ENCODE measurements at places on chromosomes 7 and 10. TPM values are rescaled to one million over a fixed set of nuclear protein-coding genes. Genes with fewer than 3 reads are reported as not detected.

GRCh38 chr7:157558875-157559595 is 222.2 kb downstream of the DNAJB6 start:
- no peaks in the 10 kb centered on the region for H3K4me1 ChIP-seq
- no peaks in the 10 kb centered on the region for H3K36me3 ChIP-seq
- no peak for DNase-seq
- no peak overlapping the region for H3K27ac ChIP-seq

DNA sequence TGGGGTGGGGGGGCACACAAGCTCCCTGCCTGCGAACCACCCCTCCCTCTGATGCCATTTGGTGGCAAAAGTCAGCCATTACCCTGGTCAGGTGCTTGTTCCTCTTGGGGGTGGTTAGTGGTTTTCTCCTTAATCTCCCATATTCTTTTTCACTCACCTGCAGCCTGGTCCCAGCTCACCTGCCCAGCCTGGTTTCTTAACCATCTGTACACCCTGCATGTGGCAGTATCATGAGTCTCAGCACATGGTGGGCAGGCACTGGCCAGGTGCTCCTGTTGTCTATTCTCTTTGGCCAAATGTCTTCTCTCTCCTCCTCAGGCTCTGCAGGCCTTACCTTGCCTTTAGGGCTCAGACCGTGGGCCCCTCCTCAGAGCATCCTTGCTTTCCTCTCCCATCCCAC is 30.5 kb downstream of the OGDH start:
- H3K4me3 ChIP-seq = peak overlapping the region; percentile 78
- peaks cover 6% of the 10 kb centered on the region for H3K36me3 ChIP-seq
- DNase-seq = no peak
- H3K27me3 ChIP-seq = no peaks in the 10 kb centered on the region

DNA sequence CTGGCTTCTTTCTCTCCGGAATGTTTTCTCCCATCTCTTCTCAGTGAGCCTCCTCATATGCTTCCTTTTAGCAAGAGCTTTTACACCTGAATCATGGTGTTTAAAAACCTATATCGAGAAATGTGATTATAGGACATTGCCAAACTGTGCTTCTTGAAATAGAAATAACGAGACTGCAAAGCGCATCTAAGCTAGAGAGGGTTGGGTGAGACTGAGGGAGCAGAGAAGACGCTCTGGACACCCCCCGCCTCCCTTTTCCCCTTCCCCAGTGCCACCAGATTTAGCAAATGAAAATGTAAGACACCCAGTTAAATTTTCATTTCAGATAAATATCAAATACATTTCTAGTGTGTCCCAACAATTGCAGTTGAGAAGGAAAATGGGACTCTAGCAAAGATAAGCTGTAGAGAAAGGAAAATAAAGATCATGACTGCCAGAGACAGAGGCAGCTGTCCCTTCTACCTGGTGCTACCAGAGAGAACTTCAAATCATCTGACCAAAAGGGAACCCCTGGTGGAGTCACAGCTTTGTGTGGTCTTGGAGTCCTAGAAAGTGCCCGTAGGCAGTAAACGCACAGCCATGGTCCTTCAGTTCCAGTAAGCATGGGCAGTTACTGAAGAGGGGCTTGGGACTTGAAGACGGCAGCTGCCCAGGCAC is 14.6 kb downstream of the GSDME start:
- H3K4me3 ChIP-seq = no peak overlapping the region
- H3K27me3 ChIP-seq = peaks cover 36% of the 10 kb centered on the region
- no peak for DNase-seq

DNA sequence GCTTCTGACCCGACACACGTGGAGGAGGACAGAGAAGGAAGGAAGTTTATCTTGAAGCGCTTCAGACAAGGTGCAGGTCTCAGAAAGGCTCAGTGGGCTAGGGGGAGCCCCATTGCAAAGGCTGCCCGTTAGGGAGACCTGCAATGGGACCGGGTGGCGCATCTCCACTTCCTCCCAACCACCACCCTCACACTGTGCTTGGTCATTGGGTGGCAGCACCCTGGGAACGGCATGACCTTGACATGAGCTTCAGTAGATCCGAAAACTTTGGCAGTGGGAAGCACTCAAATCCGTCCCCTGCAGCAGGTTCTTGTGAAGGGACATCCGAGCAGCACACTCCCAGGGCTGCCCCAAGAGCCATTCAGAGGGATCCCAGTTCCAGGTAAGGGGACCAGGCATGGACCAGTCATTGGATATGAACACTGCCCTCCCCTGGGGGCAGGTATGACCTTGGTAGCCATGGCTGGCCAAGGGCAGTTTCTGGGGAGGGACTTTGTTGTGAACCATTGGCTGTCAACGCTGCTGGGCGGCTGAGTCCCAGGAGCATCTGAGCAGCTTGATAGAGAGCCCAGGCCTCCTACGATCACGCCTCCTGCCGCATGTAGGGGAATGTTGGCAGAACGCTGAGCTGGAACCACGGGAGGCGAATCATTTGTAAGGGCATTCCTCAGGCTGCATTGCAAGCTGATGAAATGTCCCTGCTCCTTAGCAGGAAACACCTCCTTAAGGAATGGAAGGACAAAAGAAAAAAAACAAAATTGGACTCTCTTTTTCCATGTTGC is 31.7 kb downstream of the GALNTL5 start:
- peaks cover 8% of the 10 kb centered on the region for H3K4me1 ChIP-seq
- peaks cover 57% of the 10 kb centered on the region for H3K27me3 ChIP-seq
- H3K36me3 ChIP-seq = peaks cover 3% of the 10 kb centered on the region
- DNase-seq = no peak
- no peak overlapping the region for H3K27ac ChIP-seq

GRCh38 chr10:21831986-21832820 is 171.3 kb downstream of the DNAJC1 start:
- H3K27ac ChIP-seq = no peak overlapping the region
- H3K4me1 ChIP-seq = no peaks in the 10 kb centered on the region
- H3K4me3 ChIP-seq = no peak overlapping the region
- DNase-seq = no peak

- no peaks in the 10 kb centered on the region for H3K4me1 ChIP-seq
- peaks cover 3% of the 10 kb centered on the region for H3K36me3 ChIP-seq
- no peak overlapping the region for H3K27ac ChIP-seq
- peaks cover 8% of the 10 kb centered on the region for H3K27me3 ChIP-seq
- no peak for DNase-seq
- no peak overlapping the region for H3K4me3 ChIP-seq
Observed at GRCh38 chr10:29828440-29828894, 193.7 kb upstream of the SVIL start.

DNA sequence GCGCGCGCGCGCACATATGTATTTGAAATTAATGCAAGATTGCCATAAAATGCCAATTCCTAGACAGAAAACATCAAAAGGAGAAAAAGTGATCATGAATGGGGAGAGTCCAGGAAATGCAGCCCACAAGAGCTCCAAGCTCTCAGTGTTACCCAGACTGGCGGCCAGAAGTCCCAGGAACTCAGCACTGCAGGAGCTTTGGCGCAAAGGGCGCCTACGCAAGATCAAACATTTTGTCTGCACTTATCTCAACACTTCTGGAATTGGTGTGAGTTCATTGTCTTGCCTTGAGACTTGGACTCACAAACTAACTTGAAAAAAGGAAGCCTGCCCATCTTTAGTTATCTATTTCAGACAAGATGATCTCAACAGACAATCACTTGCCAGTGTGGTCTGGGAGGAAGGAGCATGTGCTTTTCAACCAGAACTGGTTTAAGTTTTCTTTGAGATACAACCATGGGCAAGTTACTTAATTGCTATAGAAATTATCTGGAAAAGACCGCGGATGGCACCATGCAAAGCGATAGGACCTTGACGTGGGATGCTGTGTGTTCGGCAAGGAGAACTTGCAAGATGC is 77.2 kb downstream of the KIAA1549 start:
- peak overlapping the region; percentile 93 for H3K27ac ChIP-seq
- H3K27me3 ChIP-seq = peaks cover 51% of the 10 kb centered on the region
- H3K4me3 ChIP-seq = peak overlapping the region; percentile 92

DNA sequence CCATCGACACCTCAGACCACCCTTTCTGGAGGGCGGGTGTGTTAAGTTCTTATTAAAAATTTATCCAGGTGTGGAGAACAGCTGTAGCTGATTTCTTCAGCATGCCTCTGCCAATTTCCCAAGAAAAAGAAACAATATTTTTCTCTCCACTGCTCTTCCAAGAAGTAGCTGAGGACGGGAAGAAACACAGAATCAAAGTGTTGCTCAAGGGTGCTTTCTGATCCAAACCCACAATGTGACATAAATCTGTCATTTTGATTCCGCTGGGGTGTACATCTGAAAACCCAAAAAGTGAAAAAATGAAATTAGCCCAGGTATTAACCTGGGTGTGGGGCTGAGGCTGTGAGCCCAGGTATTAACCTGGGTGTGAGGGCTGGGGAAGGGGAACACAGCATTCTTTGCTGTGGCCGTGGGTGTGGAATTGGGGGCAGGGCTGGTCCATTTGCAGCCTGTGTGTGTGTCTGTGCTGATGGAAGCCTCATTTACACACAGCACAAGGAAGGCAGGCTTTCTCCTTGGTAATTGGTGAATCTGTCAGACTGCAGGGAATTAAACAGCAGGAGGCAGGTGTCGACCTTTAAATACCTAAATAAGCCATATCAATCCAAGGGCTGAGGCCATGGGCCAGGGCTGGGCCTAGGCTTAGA is 48.4 kb upstream of the CCDC3 start:
- no peak overlapping the region for H3K27ac ChIP-seq
- H3K4me1 ChIP-seq = peaks cover 2% of the 10 kb centered on the region
- DNase-seq = no peak
- H3K27me3 ChIP-seq = peaks cover 35% of the 10 kb centered on the region

GPR26 gene
- total RNA-seq = not detected

All from T-helper 17 cell (primary cell).